Skeletal muscle cell (primary cell): ENCODE measurements at places on chromosomes 5 and 9.
A peak's percentile ranks its signal among the peaks of the same experiment; 100 is the strongest.

DNA sequence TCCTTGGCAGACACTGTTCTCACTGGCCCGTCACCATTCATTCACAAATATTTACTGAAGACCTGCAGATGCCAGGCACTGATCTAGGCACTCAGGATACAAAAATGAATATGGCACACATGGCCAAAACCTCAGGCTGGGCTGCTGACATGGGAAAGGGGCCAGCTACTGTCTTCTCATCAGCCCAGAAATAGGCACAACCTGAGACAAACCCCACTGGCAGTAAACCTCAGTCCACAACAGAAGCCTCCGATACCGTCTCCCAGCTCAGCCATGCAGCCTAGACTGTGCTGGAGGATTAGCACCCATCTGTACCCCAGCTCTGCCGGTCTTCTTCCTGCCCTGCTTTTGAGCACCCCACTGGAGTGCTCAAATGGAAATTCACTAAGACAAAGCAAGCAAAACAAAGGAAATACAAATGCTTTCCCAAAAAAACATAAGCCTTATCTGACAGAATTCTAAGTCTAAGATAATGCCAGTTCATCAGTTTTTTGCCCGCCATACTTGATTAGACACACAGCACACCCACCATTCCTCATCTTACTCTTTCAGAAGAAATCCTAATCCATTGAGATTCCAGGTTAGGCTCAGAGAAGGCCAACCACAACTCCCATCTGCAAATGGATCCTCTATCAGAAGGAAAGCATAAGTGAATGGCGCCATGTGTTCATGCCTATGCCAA is 8.2 kb downstream of the P4HA2 start:
- no peak for DNase-seq

GRCh38 chr5:44675296-44675695 is 133.5 kb upstream of the MRPS30 start:
- no peak for DNase-seq

GRCh38 chr5:57303985-57304384 is 130.1 kb downstream of the GPBP1 start:
- DNase-seq, result no peak

DNA sequence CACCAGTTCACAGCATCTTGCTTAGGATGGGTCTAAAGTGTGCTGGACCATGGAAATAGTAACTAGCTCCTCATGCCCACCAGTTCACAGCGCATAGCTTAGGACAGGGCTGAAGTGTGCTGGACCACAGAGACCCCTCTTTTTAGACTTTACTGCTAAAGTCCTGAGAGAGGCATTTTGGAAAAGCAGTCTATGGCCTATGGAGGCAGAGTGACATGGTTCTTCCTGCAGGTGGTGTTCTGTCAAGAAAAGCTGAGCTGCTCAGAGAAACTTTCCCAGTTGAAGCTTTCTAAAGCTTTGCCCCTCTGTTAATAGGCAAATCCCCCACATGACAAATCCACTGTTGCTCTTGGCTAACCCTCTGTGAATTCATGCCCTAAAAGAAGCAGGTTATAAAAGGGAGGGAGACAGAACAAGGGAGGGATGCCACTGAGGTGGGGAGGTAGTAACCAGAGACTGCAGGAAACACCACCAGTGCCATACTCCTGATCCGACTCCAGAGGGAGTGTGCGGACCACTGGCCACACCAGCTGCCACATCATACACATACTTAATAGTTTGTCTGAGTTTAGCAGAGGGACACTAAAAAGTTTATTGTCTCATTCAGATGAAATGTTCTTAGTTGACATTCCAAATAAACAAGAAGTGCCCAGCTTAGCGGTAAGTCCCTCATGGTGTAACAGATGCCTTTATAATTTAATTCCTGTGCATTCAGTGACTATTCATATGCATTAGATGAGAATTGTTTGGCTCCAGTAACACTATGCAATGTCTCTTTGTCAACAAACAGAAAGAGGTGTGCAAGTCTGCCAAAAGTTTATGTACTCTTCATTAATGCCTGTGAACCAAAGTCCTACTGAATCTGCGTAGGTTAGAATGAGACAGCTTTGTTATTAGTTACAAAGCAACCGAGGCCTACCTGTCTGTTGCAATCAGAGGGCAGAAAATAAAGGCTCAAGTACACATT is 236.2 kb upstream of the NFIL3 start:
- DNase-seq, result no peak

- DNase-seq, result no peak
Measured at GRCh38 chr5:143356855-143357583, 46.5 kb downstream of the NR3C1 start.

DNA sequence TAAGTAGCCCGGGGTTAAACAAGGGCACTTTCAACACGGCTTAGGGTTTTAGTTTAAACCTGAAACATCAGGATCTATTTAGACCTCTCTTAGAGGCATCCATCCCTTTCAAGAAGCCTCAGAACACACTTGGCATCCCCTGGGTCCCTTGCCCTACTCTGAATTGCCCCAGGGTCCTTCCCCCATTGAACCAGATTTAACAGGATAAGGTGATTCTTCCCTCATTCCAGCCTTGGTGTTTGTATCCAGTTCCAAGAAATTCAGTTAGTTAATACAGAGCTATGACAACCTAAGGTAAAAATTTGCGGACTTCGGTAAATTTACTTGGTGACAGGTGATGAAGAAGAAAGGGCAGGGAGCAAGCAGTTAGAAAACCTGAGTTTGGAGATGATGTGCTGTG is 35.8 kb upstream of the GLIS3 start:
- DNase-seq, result no peak

DNA sequence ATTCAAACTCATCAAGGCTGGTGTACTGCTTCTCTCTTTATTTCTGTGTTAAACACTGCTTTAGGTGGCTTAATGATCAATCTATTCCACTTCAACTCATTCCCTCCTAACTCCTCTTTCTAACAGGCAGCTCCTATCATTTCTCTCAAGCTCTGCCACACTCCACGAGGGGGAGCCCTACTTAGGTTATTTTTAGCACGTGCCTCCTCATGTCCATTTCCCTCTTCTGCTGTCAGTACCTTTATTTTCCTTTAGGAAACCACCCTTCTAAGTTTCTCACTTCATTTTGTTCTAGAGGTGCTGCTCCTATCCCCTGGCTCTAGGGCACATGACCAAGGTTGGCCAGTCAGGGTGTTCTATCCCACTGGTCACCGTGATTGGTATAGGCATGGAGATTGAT is 6.7 kb upstream of the BRINP1 start:
- no peak for DNase-seq

DNA sequence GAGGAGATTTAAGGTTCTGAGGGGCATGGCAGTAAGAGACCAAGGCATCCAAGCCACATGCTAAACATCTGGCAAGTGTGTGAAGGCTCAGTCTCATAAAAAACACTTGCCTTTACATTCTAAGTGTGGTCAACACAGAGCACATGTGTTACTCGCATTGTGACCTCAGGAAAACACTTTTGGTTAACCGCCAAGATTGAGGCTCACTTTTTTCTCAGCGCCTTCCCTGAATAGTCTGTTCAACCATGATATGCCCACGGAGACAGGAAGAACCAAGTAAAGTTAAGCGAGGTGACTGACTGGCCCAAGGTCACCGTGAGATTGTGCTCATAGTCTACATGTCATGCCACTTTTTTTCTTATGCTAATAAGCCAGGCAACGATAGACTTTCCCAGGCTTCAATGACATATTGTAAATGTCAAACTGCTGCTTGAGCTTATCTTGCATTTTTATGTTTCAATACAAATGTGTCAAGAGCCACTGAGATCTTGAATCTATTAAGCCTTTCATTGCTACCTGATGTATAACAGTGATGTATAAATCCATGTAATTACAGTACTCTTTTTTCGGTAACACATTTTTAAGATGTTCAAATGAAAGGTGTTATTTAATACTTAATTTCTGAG is 21.1 kb upstream of the IL9 start:
- no peak for DNase-seq

- no peak for DNase-seq
Measured at GRCh38 chr9:74555565-74555964, 58.4 kb downstream of the RORB start.

DNA sequence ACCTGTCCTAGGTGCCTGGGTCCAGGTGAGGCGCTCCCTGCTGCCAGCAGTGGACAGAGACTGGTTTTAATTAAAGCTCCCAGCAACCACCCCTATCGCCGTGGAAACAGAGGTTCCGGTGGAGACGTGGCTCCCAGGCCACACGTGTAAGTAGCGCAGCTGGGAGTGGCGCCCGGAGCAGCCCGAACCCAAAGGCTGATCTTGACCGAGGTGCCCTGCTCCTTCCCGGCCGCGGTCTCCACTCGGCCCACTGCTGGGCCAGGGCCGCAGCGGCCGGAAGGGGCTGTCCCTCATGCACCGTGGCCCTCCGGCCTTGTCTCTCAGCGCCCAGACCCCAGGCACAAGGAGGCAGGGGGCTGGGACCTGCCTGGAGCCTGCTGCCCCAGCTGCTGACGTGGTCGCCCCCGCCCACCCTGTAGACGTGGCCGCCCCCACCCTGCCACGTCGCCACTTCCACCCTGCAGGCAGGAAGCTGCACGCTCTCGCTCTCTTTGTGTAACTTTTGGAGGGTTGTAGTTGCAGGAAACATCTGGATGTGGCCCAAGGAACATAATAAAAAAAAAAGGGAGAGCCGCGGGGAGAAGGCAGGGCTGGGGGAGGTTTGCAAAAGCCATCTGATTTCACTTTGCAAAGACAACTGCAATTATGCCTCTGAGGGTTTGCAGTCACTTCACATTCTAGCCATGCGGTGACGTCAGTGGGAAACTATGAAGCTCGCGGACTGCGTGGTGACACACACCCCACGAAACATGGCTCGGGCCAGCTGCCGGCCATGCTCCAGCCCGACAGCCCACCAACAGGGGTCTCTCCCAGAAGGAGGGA is 129.9 kb downstream of the RXRA start:
- DNase-seq, result peak; percentile 93

- DNase-seq, result no peak
Measured at GRCh38 chr9:21455320-21455719, 15.1 kb downstream of the IFNA1 start.

GRCh38 chr5:1942630-1943029 is 59.9 kb upstream of the IRX4 start:
- DNase-seq, result no peak

DNA sequence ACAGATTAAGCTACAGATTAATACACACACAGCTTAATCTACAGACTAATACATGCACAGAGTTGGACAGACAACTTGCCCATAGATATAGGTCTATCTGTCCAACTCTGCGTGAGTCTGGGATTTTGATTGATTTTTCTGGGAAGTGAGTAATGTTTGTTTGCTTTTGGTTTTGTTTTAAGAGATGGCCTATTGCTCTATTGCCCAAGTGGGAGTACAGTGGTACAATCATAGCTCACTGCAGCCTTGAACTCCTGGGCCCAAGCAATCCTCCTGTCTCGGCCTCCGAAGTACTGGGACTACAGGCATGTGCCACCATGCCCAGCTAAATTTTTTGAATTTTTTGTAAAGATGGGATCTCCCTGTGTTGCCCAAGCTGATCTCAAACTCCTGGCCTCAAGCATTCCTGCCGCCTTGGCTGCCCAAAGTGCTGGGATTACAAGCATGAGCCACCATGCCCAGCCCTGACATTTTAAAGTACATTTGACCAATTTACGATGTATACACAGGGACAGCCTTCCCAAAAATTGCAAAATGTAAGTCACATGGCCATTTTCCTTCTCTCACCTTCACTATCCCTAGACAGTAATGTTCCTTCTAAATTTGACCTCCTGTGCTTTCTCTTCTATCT is 50.8 kb downstream of the PAPPA start:
- no peak for DNase-seq

- no peak for DNase-seq
Measured at GRCh38 chr9:136603216-136603615, 57.4 kb upstream of the NOTCH1 start.
